Smooth muscle cell of trachea (primary cell): ENCODE measurements at places on chromosomes 13 and 19. TPM values are rescaled to one million over a fixed set of nuclear protein-coding genes. Genes with fewer than 3 reads are reported as not detected.

The MBD3L3 gene
- total RNA-seq = not detected in 2 replicates

The ZNF443 gene
- total RNA-seq = 2.0 and 2.8 TPM in 2 replicates

The SHISA2 gene
- total RNA-seq = under 0.01 TPM in 2 replicates

The NAPSA gene
- total RNA-seq = 0.29 and 0.50 TPM in 2 replicates

The SPACA4 gene
- not detected in 2 replicates for total RNA-seq

The ASPDH gene
- total RNA-seq = not detected in 2 replicates

The ZNF667 gene
- 3.9 and 7.6 TPM in 2 replicates for total RNA-seq

The ZNF540 gene
- total RNA-seq = 0.44 and 0.66 TPM in 2 replicates

The NLRP4 gene
- total RNA-seq = not detected in 2 replicates

The PSPC1 gene
- 57.1 and 76.6 TPM in 2 replicates for total RNA-seq

The MYBPC2 gene
- total RNA-seq = not detected in 2 replicates

The ZNF729 gene
- not detected in 2 replicates for total RNA-seq

The IRS2 gene
- total RNA-seq = 5.2 and 6.9 TPM in 2 replicates

The DHX34 gene
- 11.9 and 14.4 TPM in 2 replicates for total RNA-seq

The GAPDHS gene
- total RNA-seq = 0.17 TPM in 1 of 2 replicates, not detected in the other

The MICOS13 gene
- total RNA-seq = 28.1 and 29.5 TPM in 2 replicates

The MCEMP1 gene
- total RNA-seq = not detected in 2 replicates

The PALM3 gene
- total RNA-seq = 0.87 and 0.99 TPM in 2 replicates

The TUBB4A gene
- not detected in 2 replicates for total RNA-seq

The SCAMP4 gene
- 57.1 and 59.6 TPM in 2 replicates for total RNA-seq

The EID2 gene
- total RNA-seq = 10.8 and 15.2 TPM in 2 replicates

The STAP2 gene
- total RNA-seq = 5.1 and 5.5 TPM in 2 replicates

The SKA3 gene
- total RNA-seq = 5.5 and 8.1 TPM in 2 replicates

The NECTIN2 gene
- total RNA-seq = 45.2 and 61.5 TPM in 2 replicates

The ABHD13 gene
- 5.8 and 8.0 TPM in 2 replicates for total RNA-seq

The UHRF1 gene
- 12.7 and 42.9 TPM in 2 replicates for total RNA-seq

The ZNF784 gene
- 4.7 and 4.8 TPM in 2 replicates for total RNA-seq

The DIAPH3 gene
- total RNA-seq = 1.5 and 19.6 TPM in 2 replicates

The OR7D2 gene
- total RNA-seq = 0.33 TPM in 1 of 2 replicates, not detected in the other

The CARM1 gene
- total RNA-seq = 38.7 and 49.8 TPM in 2 replicates

The PRR36 gene
- total RNA-seq = under 0.01 TPM in 1 of 2 replicates, not detected in the other

The VSIG10L gene
- total RNA-seq = 0.44 and 1.2 TPM in 2 replicates

The INSL3 gene
- total RNA-seq = not detected in 2 replicates

The FCHO1 gene
- total RNA-seq = 0.29 and 0.83 TPM in 2 replicates

The LENG1 gene
- total RNA-seq = 4.3 and 5.4 TPM in 2 replicates

The CBARP gene
- 1.6 and 5.3 TPM in 2 replicates for total RNA-seq

The XRCC1 gene
- 13.9 and 21.7 TPM in 2 replicates for total RNA-seq

The ATP8A2 gene
- total RNA-seq = 0.15 and 0.17 TPM in 2 replicates

The C1QTNF9 gene
- total RNA-seq = not detected in 2 replicates

The DMKN gene
- 6.4 and 13.6 TPM in 2 replicates for total RNA-seq

The KASH5 gene
- 0.17 TPM in 1 of 2 replicates, not detected in the other for total RNA-seq

The METTL21C gene
- not detected in 2 replicates for total RNA-seq
